Activated CD4-positive, alpha-beta T cell treated with anti-CD3 and anti-CD28 coated beads for 1 hour (primary cell): ENCODE measurements at places on chromosomes 3 and 15.

- DNase-seq = no peak
These were observed 39.1 kb downstream of the KNL1 start for GRCh38 chr15:40633178-40633577.

- no peak for DNase-seq
These were observed 54.9 kb downstream of the DCUN1D1 start for GRCh38 chr3:182925330-182925943.

- DNase-seq = no peak
These were observed 299 bp downstream of the PAQR9 start for GRCh38 chr3:142963234-142963515.

DNA sequence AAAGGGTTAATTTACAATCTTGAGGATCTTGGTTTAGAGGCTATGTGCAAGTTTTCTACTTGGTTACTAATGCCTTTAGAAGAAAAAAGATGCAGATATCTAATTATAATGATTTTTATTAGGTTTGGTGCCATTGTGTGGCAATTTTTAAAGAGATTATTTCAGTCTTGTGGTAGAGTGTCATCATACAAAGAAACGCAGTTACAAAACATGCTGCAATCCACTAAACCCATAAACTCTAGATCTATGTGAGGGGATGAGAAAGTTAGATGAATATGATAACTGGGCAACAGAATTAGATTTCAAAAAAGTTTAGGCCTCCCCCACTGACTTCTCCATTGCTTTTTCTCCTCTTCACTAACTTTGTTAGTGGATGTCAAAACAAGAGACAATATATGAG, 106.0 kb downstream of the ARPP21 start:
- DNase-seq = no peak

DNA sequence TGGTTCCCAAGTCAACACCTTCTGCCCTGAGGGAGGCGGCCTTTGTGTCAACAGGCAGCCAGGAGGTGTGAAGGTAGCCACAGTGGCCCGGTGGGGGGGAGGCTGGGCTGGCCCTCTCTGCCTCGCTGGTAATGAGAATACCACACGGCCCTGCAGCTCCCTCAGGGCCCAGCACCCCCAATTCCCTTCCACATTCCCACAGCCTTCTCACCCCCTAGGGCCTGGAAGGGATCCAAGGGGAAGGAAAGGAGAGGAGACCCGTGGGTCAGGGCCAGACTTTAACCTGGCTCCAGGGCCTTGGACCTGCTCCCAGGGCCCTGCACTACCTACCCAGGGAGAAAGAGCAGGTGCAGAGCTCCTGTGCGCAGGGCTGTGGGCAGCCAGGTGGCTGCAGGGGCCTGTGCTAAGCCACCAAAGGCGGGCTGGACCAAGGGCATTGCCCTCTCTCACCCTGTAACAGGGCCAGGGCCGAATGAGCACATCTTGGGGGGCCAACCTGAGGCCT, 8.7 kb upstream of the MESP2 start:
- no peak for DNase-seq

DNA sequence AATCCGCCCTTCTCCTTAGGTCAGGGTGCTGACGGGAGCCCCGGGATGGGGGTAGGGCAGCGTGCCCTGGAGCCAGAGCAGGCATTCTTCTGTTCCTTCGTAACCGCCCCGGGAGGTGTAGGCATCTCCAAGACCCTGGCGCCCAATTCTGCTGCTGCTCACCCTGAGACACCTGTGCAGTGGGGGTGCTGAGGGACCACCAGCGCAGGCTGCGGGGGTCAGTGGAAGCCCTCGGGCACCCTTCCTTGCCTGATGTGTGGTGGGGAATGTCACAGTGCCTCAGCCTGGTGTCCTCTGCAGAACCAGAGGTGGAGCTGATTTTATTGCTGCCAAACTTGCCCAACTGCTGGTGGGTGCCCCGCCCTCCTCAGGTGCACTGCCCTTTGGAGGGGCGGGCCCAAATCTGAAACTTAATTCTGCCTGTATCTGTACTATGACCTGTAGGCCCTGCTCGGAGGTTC, 7.3 kb downstream of the CSK start:
- DNase-seq = no peak

DNA sequence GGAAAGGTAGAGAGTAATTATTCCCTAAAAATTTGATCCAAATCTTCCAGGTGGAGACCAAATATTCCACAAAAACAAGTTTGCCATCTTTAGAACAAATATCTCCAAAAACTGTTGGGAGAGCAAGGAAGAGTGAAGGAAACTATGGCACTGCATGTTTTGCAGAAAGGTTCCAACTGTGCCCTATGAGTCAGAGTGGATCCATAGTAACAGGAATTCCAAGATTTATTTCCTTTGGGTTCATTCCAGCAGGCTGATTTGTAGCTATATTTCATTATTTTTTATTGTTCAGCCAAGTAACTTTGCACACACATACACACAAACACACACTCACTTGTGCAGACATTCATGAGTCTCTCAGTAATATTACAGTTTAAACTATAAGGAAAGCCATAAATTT, 459.7 kb upstream of the EPHA6 start:
- no peak for DNase-seq

GRCh38 chr3:184643442-184643841, 68.4 kb downstream of the MAGEF1 start:
- DNase-seq = no peak

DNA sequence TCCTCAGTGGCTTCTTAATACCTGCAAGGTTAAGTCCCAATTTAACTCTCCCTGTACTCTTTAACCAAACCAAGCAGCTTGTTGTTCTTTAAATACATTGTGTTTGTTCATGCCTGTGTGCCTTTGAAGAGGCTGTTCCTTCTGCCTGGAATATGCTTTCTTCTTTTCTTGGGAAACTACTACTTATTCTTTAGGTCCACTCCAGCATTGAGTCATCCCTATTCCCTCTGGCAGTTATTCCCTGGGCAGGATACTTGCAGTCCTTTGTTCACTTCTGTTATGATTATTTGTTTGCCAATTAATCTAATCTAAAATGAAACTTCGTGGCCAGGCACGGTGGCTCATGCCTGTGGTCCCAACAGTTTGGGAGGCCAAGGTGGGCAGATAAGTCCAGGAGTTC, 139.3 kb downstream of the ZNF609 start:
- DNase-seq = no peak

DNA sequence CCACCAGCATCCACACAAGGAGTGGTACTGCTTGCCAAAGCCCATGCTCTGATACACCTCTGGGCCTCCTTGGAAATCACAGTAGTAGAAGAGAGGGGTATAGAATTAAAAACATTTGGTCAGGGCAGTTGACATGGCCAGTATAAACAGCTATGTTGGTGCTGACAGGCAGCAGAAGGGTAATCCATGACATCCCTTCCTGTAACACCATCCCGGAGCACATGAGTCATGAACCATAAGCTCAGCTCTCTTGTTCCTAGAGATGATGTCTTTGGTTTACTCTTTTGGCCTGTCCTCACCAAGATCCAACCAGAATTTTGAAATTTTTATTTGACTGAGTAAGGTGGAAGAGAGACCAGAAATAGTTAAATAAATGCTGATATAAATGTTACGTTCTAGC, 132.6 kb upstream of the CTDSPL start:
- DNase-seq = no peak

GRCh38 chr3:24837601-24838000, 343.0 kb upstream of the THRB start:
- no peak for DNase-seq

- DNase-seq = no peak
These were observed 732 bp upstream of the GCSAM start for GRCh38 chr3:112133626-112134334.

GRCh38 chr3:128487813-128488635, 5.0 kb downstream of the GATA2 start:
- DNase-seq = no peak
